ENCODE measurements at places on chromosomes 4 and X. TPM values are rescaled to one million over a fixed set of nuclear protein-coding genes. Genes with fewer than 3 reads are reported as not detected.

Gene BTC
- 0.91 TPM for total RNA-seq

Gene XK
- total RNA-seq = 0.45 TPM

Gene FAAH2
- total RNA-seq = 0.54 TPM

Gene SYTL5
- total RNA-seq = 0.26 TPM

Gene REPS2
- total RNA-seq = 1.6 TPM

Gene POU3F4
- total RNA-seq = not detected

Gene IL1RAPL1
- not detected for total RNA-seq

Gene ETDB
- total RNA-seq = not detected

Gene CLDN2
- 5.7 TPM for total RNA-seq

Gene CEP44
- 5.5 TPM for total RNA-seq

Gene STK26
- 9.7 TPM for total RNA-seq

Gene FAM241A
- 0.85 TPM for total RNA-seq

Gene FGA
- total RNA-seq = 18.7 TPM

Gene NPFFR2
- total RNA-seq = not detected

Gene FDCSP
- total RNA-seq = not detected

Gene NUP62CL
- total RNA-seq = 16.4 TPM

Gene LIN54
- total RNA-seq = 6.7 TPM

Gene NXF2B
- total RNA-seq = not detected

Gene MAGIX
- total RNA-seq = 3.3 TPM

Gene HADH
- 24.2 TPM for total RNA-seq

Gene MAOA
- 1.2 TPM for total RNA-seq

Gene ENPP6
- total RNA-seq = not detected

Gene C4orf50
- not detected for total RNA-seq

Gene FAM199X
- 20.7 TPM for total RNA-seq

Gene SLC4A4
- total RNA-seq = 1.6 TPM

Gene CLCN4
- total RNA-seq = 5.1 TPM

Gene ALAS2
- not detected for total RNA-seq

Gene TRIM2
- total RNA-seq = 1.4 TPM

Gene GABRG1
- not detected for total RNA-seq

Gene RAB9B
- total RNA-seq = 0.05 TPM

Gene RPS6KA6
- total RNA-seq = 5.2 TPM
